ENCODE measurements at places on chromosomes 11 and 22.

GRCh38 chr22:27318516-27318915 is 483.0 kb downstream of the MN1 start:
- DNase-seq: no peak

- DNase-seq: peak; percentile 81
These were observed 49.3 kb downstream of the CHRDL2 start for GRCh38 chr11:74681686-74682651.

GRCh38 chr11:119666061-119666460 is 62.9 kb downstream of the NECTIN1 start:
- DNase-seq: no peak

DNA sequence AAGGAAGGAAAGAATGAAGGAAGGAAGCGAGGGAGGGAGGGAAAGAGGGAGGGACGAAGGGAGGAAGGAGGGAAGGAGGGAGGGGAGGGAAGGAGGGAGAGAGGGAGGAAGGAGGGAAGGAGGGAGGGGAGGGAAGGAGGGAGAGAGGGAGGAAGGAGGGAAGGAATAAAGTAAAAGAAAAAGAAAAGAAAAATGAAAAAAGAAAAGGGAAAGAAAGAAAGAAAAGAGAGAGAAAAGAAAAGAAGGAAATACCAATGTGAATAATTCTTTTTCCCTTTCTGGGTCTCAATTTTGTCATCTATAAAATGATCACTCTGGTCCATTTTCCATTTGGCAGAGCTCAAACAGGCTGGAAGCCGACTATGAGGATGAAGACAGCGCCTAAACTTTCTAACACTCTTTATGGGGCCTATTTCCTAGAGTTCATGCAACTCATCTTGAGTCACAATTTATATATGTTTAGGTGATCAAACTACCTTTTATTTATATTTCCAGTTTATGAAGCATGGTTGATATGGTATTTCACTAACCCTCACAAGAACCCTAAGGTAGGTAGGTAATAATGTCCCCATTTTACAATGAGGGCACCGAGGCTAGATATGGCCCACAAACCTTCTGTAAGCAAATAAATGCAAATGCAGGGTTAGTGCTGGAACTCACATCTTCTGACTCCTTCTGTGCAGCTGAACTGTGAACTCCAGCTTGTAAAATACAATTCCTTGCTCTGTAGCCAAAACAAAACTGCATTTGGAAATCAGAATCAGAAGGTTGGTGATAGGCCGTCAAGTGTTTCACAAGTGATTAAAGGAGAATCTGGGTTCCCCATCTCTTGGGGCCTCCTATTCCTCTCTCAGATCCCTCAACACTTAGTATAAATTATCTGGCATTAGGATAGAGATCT is 434.3 kb downstream of the ETS1 start:
- no peak for DNase-seq

DNA sequence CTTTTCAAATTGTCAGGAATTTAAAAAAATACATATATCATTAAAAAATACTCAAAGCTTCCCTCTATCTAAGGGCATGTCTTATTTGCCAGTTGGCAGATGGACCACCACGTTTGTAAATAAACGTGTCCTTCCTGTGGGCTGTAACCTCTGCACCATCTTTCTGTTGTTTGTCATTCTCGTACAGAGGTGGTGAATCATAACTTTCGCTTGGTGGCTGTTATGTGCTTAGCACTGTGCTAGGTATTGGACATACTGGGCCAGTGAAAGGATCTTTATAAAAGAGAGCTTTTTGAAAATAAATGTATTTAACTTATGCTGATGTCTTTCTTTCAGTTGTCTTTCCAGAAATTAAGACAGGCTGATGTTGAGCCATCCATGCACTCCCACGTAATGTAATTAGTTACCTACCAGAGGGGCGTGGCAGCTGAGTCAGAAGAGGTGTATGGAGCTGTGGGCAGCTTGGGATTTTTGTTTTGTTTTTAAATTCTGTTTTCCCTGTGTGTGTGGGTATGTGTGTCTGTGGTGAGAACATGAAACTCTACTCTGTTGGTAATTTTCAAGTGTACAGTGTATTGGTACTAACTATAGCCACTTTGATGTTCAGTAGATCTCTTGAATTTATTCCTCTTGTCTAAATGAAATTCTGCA is 62.7 kb downstream of the TECTA start:
- DNase-seq: no peak

DNA sequence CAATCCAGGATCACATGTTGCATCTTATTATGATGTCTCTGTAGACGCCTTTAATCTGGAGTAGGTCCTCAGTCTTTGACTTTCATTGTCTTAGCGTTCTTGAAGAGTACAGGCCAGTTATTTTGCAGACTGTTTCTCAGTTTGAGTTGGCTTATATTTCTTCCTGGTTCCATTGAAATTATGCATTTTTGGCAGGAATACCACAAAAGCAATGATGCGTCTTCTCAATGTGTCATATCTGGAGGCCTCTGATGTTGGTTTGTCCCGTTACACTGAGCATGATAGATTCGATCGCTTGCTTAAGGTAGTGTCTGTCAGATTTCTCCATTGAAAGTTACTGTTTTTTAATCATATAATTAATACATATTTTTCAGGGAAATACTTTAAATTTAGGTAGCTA is 30.6 kb downstream of the TECTA start:
- no peak for DNase-seq

DNA sequence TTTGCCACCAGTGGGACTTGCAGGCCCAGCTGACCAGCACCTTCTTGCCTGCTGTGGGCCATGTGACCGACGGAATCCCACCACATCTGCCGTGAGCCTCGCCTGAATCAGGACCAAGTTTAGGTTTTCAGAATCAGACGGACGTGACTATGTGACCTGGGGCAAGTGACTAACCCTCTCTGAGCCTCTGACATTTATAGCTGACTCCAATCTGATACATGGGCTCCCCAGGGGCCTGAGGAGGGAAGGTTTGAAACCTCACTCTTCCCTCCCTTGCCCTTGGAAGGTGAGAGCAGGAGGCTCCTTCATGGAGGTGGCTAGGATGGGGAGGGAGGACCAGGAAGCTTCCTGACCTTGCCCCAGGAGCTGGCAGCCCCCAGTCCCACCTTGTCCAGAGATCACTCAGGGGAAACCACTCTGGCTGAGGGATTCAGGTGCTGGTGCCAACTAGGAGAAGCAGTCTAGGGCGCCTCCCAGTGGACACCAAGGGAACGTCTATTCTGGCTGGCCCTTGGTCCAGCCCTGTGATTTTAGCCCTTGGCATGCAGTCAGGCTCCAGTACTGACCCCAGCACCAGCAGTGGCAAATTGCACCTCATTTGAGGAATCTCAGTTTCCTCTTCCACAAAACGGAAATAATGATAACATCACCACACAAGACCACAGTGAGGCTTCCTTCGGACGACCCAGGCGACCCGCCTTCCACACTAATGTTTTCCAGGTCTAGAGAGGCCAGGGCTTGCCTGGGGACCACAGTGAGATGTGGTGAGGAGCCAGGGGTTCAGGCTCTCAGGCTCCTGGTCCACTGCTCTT is 47.2 kb upstream of the SYT7 start:
- DNase-seq: peak; percentile 74

- no peak for DNase-seq
These were observed 16.8 kb downstream of the IGF2 start for GRCh38 chr11:2122222-2122906.

- no peak for DNase-seq
These were observed 31.2 kb upstream of the LINC01488 start for GRCh38 chr11:69450064-69450856.

DNA sequence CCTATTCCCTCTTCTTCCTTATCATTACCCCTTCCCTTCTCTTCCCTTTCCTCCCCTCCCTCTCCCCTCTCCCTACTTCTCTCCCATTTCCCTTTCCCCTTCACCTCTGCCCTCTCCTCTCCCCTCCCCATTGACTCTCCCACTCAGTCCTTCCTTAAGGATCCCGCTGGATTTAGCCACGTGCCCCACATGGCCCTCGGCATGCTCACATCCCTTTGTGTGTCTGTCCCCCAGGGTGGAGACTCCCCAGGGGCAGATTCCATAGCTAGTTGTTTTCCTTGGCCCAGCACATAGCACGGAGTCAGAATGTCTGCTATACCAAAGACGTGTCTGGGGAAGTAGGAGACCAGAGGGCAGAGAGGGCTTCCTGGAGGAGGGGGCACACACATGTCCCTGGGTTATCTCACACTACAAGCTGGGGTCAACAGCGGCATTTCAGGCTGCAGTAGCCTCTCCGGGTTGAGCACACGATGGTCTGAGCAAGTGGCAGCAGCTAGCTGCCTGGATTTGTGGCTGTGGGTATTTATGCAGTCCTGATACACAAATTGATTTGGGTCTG is 487.0 kb downstream of the TBC1D22A start:
- no peak for DNase-seq

DNA sequence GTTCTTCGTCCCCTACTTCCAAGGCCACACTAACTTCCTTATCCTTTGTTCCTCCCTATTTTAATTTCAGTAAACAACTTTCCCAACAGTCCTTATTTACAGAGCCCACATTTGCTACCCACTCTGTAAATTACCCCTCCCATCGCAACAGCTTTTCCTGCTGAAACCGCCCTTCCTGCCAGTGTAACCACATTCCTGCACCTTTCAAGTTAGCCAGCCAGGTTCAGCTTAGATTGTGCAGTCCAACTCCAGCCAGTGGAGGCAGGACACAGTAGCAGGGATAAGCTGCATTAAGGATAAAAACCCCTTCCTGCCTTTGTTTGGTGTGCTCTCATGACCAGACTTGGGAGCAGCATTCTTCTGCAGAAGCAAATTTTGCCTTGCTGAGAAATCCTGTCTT is 768.3 kb upstream of the ARHGAP42 start:
- DNase-seq: no peak

GRCh38 chr22:17164392-17165024 is 5.4 kb upstream of the HDHD5 start:
- no peak for DNase-seq

DNA sequence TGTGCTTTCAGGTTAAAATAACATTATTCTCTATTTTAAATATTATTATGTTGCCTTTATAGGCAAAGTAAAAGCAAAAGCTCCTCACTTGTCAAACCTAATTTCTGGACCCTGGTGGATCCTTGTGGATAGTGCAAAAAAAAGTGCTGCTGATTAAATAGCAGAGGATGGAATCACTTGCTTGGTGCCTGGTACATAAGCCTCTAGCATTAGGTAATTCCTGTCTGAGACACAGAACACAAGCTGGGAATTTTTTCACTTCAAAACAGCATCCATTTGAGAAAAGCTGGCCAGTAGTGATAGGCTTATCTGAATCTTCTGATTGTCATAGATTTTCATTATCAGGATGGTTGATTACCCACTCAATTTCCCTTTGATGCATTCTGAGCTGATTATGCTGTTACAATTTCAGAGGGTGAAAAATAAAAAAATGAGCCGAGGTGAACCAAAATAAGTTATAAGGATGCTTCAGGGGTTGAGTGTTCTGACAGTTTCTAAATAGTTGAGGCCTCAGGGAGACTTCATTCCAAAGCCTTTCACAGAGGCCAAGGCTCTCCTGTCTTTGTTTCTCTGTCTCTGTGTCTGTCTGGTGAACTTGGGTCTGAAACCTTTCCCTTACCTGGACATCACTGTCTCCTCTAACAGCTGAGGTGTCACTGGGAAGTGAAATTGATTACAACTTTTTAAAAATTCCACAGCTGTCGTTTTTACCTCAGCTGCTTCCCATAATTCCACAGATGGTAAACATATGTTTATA is 242.9 kb downstream of the NELL1 start:
- no peak for DNase-seq

- no peak for DNase-seq
These were observed 58.3 kb upstream of the VSTM5 start for GRCh38 chr11:93908689-93909088.
